T-helper 2 cell treated with Interferon-gamma antibody and Interleukin-4, amounts not matched to agents 5 μg/mL and 100 μg/mL, for 36 hours (primary cell): ENCODE measurements at places on chromosomes 13 and 19.

- no peak overlapping the region for H3K27ac ChIP-seq
- H3K4me3 ChIP-seq = no peak overlapping the region
- H3K36me3 ChIP-seq = no peaks in the 10 kb centered on the region
Observed at GRCh38 chr13:77416666-77417212, 89.8 kb upstream of the MYCBP2 start.

GRCh38 chr13:49777746-49778614 lies 14.5 kb downstream of the KPNA3 start:
- no peak overlapping the region for H3K27ac ChIP-seq
- H3K36me3 ChIP-seq = peaks cover 2% of the 10 kb centered on the region
- no peaks in the 10 kb centered on the region for H3K27me3 ChIP-seq
- H3K4me1 ChIP-seq = peaks cover 13% of the 10 kb centered on the region
- DNase-seq = no peak

- no peaks in the 10 kb centered on the region for H3K27me3 ChIP-seq
- H3K4me1 ChIP-seq = no peaks in the 10 kb centered on the region
- no peak for DNase-seq
- H3K36me3 ChIP-seq = no peaks in the 10 kb centered on the region
Observed at GRCh38 chr13:72259528-72259927, 392.5 kb upstream of the DACH1 start.

DNA sequence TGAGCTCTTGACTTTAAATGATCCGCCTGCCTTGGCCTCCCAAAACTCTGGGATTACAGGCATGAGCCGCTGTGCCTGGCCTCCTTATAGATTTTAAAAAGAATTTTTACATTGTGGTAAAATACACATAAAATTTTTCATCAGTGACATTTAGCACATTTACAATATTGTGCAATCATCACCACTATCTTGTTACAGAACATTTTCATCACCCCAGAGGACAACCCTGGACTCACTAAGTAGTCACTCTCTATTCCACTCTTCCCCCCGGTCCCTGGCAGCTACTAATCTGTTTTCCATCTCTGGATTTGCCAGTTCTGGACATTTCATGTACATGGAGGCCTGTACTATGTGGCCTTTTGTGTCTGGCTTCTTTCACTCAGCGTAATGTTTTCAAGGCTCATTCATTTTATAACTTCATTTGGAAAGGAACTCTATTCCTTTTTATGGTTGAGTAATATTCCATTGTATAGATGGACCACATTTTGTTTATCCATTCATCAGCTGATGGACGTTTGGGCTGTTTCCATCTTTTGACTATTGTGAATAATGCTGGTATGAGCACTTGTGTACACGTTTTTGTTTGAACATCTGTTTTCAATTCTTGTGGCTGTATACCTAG lies 19.9 kb downstream of the MEGF8 start:
- no peaks in the 10 kb centered on the region for H3K36me3 ChIP-seq
- no peak overlapping the region for H3K4me3 ChIP-seq
- DNase-seq = no peak
- no peak overlapping the region for H3K27ac ChIP-seq

DNA sequence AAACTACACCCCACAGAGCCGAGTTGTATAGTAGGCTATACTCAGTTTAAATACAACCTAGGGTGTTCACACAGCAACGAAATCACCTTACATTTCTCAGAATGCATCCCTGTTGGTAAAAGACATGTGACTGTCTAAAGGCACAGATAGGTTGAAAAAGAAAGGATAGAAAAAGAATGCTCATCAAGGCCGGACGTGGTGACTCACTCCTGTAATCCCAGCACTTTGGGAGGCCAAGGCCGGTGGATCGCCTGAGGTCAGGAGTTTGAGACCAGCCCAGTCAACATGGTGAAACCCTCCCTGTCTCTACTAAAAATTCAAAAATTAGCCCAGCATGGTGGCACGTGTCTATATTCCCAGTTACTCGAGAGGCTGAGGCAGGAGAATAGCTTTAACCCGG lies 3.8 kb upstream of the IL17D start:
- no peak for DNase-seq
- H3K27ac ChIP-seq = no peak overlapping the region
- H3K36me3 ChIP-seq = no peaks in the 10 kb centered on the region
- H3K27me3 ChIP-seq = peaks cover 58% of the 10 kb centered on the region

DNA sequence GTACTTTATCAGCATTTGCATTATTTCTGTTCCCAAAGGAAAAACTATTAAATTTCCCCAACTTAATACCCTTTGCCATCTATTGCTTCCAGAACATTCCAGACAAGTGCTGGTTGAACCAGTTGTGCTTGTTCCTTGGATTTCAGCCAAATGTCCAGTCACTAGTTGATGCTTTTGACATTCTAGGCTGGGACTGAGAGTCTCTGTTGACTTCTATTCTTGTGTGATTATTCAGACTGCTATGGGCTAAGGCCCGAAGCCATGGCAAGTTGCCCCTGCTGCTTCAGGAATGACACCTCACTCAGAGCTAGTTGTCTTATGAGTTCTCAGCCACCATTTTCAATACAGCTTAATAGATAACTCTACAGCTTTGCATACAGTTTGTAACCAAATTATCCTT lies 458.1 kb upstream of the ARGLU1 start:
- H3K4me1 ChIP-seq = no peaks in the 10 kb centered on the region
- DNase-seq = no peak
- no peaks in the 10 kb centered on the region for H3K27me3 ChIP-seq
- H3K27ac ChIP-seq = no peak overlapping the region

DNA sequence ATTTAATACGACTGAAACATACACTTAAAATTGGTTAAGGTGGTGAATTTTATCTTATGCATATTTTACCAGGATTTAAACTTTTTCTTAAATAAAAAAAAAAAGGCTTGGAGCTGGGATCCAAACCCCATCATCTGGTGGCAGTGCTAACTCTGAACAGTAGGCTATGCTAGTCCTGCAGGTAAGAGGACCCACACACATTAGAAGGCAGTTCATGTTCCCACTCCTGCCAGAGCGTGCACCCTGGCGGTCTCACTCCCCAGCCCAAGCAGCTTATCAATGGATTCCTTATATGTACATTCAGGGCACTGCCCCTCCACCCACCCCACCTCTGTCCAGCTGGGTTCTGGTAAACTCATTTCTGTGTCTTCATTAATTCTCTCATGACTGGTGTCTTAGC lies 31.3 kb upstream of the CEBPA start:
- H3K4me1 ChIP-seq = no peaks in the 10 kb centered on the region
- H3K27me3 ChIP-seq = peaks cover 5% of the 10 kb centered on the region
- H3K4me3 ChIP-seq = no peak overlapping the region
- no peaks in the 10 kb centered on the region for H3K36me3 ChIP-seq

GRCh38 chr19:12949363-12950283 lies 4.0 kb downstream of the RAD23A start:
- H3K4me1 ChIP-seq = peaks cover 25% of the 10 kb centered on the region
- peak overlapping the region; percentile 54 for H3K27ac ChIP-seq
- no peak overlapping the region for H3K4me3 ChIP-seq

- no peak for DNase-seq
- H3K27ac ChIP-seq = no peak overlapping the region
- peaks cover 5% of the 10 kb centered on the region for H3K4me1 ChIP-seq
- no peak overlapping the region for H3K4me3 ChIP-seq
- no peaks in the 10 kb centered on the region for H3K27me3 ChIP-seq
- H3K36me3 ChIP-seq = no peaks in the 10 kb centered on the region
Observed at GRCh38 chr13:44762911-44763310, 186.8 kb upstream of the TSC22D1 start.

DNA sequence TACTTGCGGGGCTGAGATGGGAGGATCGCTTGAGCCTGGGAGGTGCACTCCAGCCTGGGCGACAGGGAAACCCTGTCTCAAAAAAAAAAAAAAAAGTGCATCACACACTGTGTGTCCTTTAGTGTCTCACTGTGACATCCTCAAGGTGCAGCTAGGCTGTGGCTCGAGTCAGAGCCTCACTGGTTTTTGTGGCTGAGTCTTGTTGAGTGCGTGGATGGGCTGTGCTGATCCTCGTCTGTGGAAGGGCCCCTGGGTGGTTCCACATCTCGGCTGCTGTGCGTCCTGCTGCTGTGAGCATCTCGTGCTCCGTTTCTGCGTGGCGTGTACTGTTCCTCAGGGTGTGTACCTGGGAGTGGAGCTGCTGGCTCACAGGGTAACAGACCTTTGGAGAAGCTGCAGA lies 11.2 kb downstream of the STK11 start:
- no peak overlapping the region for H3K27ac ChIP-seq
- H3K4me3 ChIP-seq = no peak overlapping the region
- H3K4me1 ChIP-seq = peaks cover 17% of the 10 kb centered on the region
- DNase-seq = no peak

GRCh38 chr13:66430269-66430668 lies 799.9 kb downstream of the PCDH9 start:
- H3K4me3 ChIP-seq = no peak overlapping the region
- no peaks in the 10 kb centered on the region for H3K27me3 ChIP-seq
- H3K36me3 ChIP-seq = no peaks in the 10 kb centered on the region

DNA sequence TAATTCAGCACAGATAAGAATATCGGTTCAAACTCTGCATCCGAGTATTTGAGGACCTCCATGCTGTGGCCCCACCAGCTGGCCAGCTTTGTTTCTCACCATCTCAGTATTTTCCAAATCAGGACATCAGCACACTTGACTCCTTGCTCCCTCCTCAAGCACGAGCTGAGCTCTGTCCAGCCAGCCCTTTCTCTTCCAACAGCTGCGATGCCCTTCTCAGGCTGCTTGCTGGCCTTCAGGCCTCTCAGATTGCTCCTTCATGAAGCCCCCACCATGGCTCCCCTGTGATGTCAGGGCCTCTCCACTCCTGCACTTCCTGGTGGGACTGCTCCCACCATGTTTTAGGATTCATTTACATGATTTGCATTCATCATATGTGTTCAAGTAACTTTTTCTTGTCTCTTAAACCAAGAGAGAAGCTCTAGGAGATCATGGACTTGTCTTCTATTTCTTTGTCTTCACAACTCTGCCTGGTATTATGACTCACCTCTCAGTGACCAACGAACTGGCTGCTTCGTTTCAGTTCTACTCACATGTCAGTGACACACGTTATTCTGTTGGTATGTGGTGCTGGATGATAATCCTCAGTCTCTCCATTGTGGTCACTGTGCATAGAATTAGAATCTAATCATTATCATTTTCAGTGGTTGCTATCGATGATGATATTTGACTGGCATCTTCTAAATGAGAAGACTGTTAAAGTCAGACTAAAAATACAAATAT lies 471.7 kb downstream of the EFNB2 start:
- H3K27ac ChIP-seq = no peak overlapping the region
- H3K27me3 ChIP-seq = no peaks in the 10 kb centered on the region
- H3K4me3 ChIP-seq = no peak overlapping the region
- H3K36me3 ChIP-seq = no peaks in the 10 kb centered on the region
- H3K4me1 ChIP-seq = no peaks in the 10 kb centered on the region
- no peak for DNase-seq

- no peak for DNase-seq
- H3K27me3 ChIP-seq = no peaks in the 10 kb centered on the region
- no peaks in the 10 kb centered on the region for H3K36me3 ChIP-seq
- no peak overlapping the region for H3K27ac ChIP-seq
Observed at GRCh38 chr19:48061401-48062344, 17.8 kb upstream of the CABP5 start.

- no peaks in the 10 kb centered on the region for H3K27me3 ChIP-seq
- DNase-seq = no peak
- H3K4me1 ChIP-seq = peaks cover 1% of the 10 kb centered on the region
- no peak overlapping the region for H3K27ac ChIP-seq
- peaks cover 27% of the 10 kb centered on the region for H3K36me3 ChIP-seq
Observed at GRCh38 chr19:34766386-34766785, 6.6 kb downstream of the ZNF599 start.

DNA sequence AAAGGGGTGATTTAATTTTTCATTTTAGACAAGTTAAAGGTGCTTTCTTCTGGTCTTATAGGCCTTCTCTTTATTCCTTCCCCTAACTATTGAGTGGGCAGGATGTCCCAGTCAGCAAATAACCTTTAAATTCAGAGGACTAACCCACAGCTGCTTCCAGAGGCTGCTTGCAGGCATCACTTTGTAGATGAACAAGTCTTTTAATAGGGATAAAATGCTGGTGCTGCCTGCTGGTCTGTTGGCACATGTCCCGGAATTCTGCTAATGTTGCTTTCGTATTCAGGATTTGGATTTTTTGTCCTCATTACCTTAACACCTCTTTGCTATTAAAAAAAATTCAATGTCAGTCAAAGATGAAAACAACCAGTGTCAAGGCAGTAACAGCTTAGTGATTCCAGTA lies 132.7 kb upstream of the KL start:
- DNase-seq = no peak
- no peak overlapping the region for H3K27ac ChIP-seq
- H3K4me3 ChIP-seq = no peak overlapping the region
- no peaks in the 10 kb centered on the region for H3K27me3 ChIP-seq
- H3K4me1 ChIP-seq = no peaks in the 10 kb centered on the region

GRCh38 chr13:34076319-34076718 lies 258.4 kb downstream of the RFC3 start:
- no peaks in the 10 kb centered on the region for H3K36me3 ChIP-seq
- H3K27me3 ChIP-seq = no peaks in the 10 kb centered on the region
- no peak for DNase-seq
- H3K27ac ChIP-seq = no peak overlapping the region
- no peak overlapping the region for H3K4me3 ChIP-seq
- H3K4me1 ChIP-seq = no peaks in the 10 kb centered on the region
